ENCODE measurements at places on chromosomes 5 and 9. TPM values are rescaled to one million over a fixed set of nuclear protein-coding genes. Genes with fewer than 3 reads are reported as not detected.
A peak's percentile ranks its signal among the peaks of the same experiment; 100 is the strongest.

DNA sequence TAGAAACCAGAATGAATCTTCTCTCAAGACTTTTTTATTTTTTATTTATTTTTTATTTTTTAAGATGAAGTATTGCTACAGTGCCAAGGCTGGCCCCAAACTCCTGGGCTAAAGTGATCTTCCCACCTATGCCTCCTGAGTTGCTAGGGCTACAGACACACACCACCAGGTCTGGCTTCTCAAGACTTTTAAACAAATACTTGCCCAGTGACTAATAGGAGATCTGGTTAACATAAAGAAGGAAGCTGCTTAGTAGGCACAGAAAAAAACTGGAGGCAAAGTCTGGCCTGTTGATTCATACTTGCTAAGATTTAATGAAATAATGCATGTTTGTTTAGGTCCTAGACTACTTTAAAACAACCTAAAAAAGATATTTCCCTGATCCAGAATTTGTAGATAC, 43.8 kb downstream of the SLC38A9 start:
- peak; percentile 32 for DNase-seq

GRCh38 chr5:95520206-95520605, 34.6 kb downstream of the SKIC3 start:
- DNase-seq = no peak

DNA sequence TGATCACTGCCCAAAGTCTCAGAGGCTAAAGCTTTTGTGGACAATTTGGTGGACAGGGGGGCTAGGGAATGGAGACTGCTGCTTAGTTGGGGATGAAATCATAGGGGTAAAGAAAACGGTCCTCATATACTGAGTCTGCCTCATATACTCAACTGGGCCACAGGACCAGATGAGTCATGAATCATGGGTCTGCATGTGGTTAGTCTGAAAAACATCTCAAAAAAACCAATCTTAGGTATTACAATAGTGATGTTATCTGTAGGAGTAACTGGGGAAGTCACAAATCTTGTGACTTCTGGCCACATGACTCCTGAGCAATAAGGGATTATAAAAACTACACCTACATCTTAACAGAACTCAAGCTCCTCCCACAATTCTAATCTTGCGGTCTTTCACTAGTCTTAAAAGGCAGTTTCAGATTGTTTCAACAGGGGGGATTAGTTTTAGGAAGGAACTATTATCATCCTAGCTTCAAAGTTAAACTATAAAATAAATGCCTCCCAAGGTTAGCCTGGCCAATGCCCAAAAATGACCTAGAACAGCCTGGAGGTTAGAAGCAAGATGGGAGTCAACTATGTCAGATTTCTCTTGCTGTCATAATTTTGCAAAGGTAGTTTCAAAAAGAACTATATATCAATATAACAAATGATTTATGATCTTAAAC, 17.5 kb downstream of the TMEM161B start:
- DNase-seq = no peak

DNA sequence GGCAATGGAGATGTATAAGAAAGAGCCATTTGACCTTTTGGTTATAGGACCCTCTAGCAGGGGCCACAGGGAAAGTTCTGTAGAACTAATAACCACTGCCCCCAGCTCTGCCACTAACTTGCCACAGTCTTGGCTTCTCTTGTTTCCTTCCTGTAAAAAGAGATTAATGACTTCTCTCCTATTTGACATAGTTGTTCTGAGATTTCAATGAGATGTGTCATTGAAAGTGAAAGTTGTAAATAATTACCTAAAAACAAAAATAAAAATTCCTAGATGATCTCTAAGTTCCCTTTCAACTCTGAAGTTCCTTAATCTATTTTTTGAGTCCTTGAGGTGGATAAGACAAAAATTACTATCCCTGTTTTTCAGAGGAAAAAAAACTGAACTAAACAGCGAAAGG, 1.4 kb upstream of the KIF12 start:
- DNase-seq = no peak

- DNase-seq = no peak
Measured at GRCh38 chr5:40932766-40933165, 23.5 kb downstream of the C7 start.

- no peak for DNase-seq
Measured at GRCh38 chr5:36177154-36177553, 25.2 kb downstream of the SKP2 start.

GRCh38 chr5:32499261-32499660, 54.7 kb upstream of the ZFR start:
- DNase-seq = no peak

GRCh38 chr5:72507231-72507906, at the start of gene ZNF366:
Gene ZNF366, minus strand, starts transcription at chr5:72507410. Its CDS starts 45,914 bp downstream, at chr5:72461496.
- peak; percentile 49 for DNase-seq

GRCh38 chr9:114060711-114061110, 17.4 kb downstream of the AMBP start:
- DNase-seq = no peak

GRCh38 chr9:137326445-137327065, 24.5 kb upstream of the NRARP start:
- no peak for DNase-seq

DNA sequence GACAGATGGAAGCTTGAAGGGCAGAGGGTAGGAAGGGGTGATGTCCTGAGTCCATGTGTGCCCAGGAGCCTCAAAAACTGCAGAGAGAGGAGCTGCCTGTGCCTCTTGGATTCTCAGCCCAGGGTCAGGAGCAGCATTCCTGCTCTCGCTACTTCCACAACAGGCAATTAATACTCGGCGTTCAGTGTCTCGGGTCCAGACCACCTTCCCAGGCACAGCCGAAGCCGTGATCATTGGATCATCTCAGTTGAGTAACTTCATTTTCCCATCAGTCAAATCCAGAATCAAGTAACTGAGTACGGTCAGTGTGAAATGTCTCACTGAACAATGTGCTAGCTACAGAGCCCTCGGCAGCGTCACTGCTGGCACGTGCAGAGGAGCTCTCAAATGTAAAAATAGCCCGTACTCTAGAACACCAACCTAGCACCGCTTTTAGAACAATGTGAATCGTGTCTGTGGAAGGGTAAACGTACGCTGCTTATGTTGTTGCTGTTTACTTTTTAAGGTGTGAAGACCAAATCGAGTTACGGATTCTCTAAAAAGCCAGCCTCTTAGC, 63.5 kb upstream of the IRX4 start:
- DNase-seq = no peak

DNA sequence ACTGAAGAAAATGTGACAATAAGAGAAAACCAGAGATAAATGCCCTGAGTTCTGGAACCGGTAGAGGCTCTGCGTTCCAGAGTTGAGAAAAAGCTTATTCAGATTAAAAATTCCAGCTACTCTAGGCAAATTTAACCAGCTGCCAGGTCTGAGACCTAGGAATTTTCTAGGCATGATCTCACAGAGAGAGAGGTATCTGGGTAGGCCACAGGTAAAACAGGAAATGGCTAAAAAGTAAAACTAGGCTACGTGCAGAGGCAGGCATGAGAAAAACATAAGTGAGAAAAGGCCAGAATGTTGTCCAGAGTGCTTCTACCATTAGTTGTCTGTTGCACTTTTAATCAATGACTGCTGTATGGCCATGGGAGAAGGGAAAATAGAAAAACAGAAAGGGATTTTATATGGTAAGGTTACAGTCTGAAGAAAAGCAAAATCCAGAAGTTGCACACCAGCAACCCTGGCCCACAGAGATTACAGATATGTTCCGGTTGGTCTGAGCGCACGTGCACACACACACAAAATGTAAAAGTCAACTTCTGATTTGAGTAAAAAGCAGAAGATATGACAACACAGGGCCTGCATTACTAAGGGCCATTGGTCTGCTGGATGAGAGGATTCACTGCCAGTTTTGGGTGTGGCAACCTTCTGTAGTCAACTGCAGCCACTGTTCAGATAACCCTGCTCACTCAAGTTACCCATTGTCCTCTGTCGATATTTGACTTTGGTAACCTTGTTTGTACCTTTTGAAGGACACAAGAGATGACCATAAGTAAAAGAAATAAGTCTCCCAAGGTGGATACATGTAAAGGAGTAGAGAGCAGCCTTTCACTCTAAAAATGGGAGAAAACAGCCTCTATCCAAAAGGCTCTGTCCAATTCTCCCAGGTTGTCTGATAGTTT, 266.0 kb downstream of the DTWD2 start:
- DNase-seq = no peak

GRCh38 chr5:35274839-35275509, 44.7 kb upstream of the PRLR start:
- DNase-seq = no peak

DNA sequence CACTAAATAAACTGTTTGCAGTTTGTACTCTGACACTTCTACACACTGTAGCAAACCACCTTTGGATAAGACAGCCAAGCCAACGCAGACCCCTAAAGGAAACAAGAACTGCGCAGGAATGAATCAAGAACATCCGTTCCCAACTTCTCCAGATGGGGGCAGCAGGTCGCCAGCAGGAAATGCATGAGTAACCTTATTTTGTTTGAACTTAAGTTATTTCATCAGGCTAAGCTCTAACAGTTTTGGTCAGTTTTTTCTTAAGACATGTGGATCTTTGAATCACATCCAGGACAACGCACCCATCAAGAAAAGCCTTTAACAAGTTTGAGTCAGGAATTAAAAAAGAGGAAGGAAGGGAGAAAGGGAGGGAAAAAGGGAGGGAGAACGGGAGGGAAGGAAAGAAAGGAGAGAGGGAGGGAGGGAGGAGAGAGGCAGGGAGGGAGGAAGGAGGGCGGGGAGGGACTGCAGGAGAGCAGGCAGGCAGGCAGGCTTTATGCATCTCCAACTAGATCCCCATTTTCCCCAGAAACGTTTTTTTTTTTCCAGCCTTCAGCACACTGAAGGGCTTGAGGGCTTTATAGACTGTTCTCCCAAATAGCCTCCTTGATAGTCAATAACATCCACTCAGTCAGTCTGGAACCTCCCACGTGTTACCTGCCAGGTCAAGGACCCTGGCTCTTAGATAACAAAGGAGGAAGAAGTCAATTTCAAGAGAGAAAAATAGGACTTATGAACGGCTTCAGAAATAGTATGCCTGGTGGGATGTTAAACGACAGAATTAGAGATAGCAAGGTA, 22.2 kb downstream of the BHMT start:
- peak; percentile 87 for DNase-seq

- DNase-seq = no peak
Measured at GRCh38 chr9:134522502-134522848, 119.1 kb upstream of the COL5A1 start.

FBN2 gene
- total RNA-seq = 875 TPM

PLAC8L1 gene
- total RNA-seq = not detected

ZCCHC10 gene
- total RNA-seq = 21.9 TPM

MARCHF11 gene
- 8.2 TPM for total RNA-seq

MAP1B gene
- 235 TPM for total RNA-seq

BNC2 gene
- 19.3 TPM for total RNA-seq

TLR4 gene
- total RNA-seq = 14.7 TPM

PCDHA12 gene
- total RNA-seq = 2.9 TPM

SERF1A gene
- total RNA-seq = 35.2 TPM

Data from umbilical cord (tissue), 2 donors.